ENCODE measurements at places on chromosomes 3 and 15.

DNA sequence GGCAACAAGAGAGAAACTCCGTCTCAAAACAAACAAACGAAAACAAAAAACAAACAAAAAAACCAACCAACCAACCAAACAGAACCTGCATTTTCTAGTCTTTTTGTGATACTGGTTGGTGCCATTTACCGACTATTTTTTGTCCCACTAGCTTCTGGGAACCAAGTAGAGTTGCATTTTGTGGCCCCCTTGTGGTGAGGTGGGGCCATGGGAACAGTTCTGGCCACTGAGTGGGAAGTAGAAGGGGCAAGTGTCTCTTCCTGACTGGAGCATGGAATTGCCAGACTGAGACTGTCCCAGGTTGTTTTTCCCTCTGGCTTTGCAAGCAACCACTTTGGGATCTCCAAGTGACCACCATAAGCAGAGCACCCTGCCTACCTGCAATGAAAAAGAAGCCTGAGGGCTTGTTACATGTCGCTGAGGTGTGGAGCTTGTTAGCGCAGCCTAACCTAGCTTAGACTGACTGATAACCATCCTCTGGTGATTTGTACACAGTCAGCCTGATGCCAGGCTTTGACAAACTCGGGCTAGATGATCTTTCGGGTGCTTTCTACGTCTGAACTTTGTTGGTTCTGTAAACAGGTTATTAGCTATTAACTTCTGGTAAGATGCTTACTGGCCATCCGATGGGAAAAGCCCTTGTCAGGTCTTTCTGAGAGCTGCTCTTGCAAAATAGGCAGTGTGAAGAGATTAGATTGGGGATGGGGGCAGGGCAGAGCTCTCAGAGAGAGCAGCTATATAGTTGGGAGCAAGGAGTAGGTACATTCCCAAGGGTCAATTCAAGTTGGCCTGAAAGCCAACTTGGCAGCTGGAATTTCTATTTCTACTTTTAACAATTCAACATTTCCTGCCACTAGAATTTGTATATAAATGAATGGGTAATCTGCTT is 172.2 kb downstream of the SSR3 start:
- peak; percentile 47 for DNase-seq

DNA sequence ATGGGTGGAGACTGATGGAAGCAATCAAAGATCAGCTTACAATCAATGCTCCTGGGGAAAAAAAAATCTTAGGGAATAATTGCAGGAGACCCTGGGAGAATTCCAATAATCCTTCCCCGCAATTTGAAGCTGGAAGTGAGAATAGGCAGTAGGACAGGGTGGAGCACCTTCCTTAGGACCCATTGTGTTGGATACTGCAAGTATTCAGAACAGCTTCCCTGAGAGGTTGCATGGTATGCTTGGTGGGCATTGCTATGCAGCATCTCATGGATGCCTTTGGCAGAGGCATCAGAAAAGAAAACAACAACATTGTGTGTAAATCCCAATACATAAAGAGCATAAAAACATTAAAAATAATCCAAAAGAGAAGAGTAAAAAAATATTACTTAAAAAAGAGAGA is 24.6 kb upstream of the DUT start:
- no peak for DNase-seq

DNA sequence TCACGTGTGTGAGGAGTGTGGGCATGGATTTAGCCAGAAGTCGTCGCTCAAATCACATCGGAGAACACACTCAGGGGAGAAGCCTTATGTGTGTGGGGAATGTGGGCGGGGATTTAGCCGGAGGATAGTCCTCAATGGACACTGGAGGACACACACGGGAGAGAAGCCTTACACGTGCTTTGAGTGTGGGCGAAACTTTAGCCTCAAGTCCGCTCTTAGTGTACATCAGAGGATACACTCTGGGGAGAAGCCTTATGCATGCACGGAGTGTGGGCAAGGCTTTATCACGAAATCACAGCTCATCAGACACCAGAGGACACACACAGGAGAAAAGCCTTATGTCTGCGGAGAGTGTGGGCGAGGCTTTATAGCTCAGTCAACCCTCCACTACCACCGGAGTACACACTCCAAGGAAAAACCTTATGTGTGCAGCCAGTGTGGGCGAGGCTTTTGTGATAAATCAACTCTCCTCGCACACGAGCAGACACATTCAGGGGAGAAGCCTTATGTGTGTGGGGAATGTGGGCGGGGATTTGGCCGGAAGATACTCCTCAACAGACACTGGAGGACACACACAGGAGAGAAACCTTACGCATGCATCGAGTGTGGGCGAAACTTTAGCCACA is 28.1 kb downstream of the ZNF589 start:
- no peak for DNase-seq

GRCh38 chr15:62069551-62069950 is 2.8 kb downstream of the C2CD4A start:
- no peak for DNase-seq

- no peak for DNase-seq
Measured at GRCh38 chr3:194382892-194383223, 13.3 kb upstream of the LRRC15 start.

All from A549 (cell line).